Tongue (tissue), 3 donors: ENCODE measurements at places on chromosomes 2 and 18. TPM values are rescaled to one million over a fixed set of nuclear protein-coding genes. Genes with fewer than 3 reads are reported as not detected.

CRYGC gene
- not detected for total RNA-seq

B3GNT7 gene
- 2.8 TPM for total RNA-seq

CCDC178 gene
- total RNA-seq, result not detected

MROH2A gene
- total RNA-seq, result 2.5 TPM

MAIP1 gene
- 39.8 TPM for total RNA-seq

SRD5A2 gene
- 0.10 TPM for total RNA-seq

GKN2 gene
- not detected for total RNA-seq

CD226 gene
- 2.1 TPM for total RNA-seq

KLHL30 gene
- 58.4 TPM for total RNA-seq

PPP1R1C gene
- total RNA-seq, result 2.5 TPM

ACADL gene
- total RNA-seq, result 8.6 TPM

ALPI gene
- total RNA-seq, result not detected

FSHR gene
- not detected for total RNA-seq

TRAK2 gene
- total RNA-seq, result 44.0 TPM

AQP12A gene
- not detected for total RNA-seq

LAMA3 gene
- total RNA-seq, result 37.0 TPM

TNFRSF11A gene
- 4.8 TPM for total RNA-seq

SERPINB10 gene
- 7.0 TPM for total RNA-seq
